Stimulated activated CD8-positive, alpha-beta memory T cell treated with anti-CD3 and anti-CD28 coated beads, Interleukin-15, amount 100 ng/mL, for 1 hour (primary cell): ENCODE measurements at places on chromosomes 12 and 14.

- DNase-seq = no peak
Observed at GRCh38 chr12:122336015-122336946, 70.0 kb upstream of the VPS33A start.

GRCh38 chr12:63989301-63989845, 144.9 kb downstream of the SRGAP1 start:
- no peak for DNase-seq

GRCh38 chr12:127459166-127459565, 807.8 kb upstream of the TMEM132C start:
- no peak for DNase-seq

GRCh38 chr12:107525063-107525718, 160.4 kb upstream of the PWP1 start:
- no peak for DNase-seq

GRCh38 chr14:45091710-45092109, 7.8 kb downstream of the PRPF39 start:
- no peak for DNase-seq

DNA sequence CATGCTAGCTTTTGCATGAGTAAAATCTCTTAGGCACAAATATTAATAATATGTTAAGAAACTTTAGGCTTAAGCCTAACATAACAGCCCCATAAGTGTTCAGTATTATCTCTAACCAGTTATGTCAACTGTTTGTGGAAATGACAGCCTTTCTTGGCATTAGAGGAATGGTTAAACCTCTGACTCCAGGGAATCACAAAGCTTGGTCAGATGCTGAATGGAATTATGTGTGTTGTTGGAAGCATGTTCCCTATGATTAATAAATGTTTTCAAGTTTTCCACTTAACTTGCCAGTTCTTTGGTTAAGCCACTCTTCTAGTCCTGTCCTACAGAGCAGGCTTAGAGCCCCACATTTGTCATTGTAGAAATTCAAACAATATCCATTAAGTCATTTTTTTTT, 17.0 kb downstream of the PSEN1 start:
- no peak for DNase-seq

DNA sequence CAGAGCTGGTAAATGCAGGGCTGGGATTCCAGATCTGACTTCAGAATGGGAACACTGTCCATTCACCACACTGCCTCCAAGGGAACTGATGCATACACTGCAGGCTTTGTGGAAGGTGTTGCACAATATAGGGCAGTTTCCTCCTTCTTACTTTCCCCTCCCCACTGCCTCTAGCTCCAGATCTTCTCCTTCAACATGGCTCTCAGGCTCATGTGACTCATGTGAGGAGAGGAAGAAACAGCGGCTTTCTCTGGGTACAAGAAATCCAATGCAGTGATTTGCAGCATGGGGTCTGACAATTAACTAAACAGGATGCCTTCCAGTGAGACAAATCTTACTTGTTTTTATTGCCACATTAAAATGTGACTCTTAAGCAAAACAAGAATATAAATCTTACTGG, 447.6 kb upstream of the CCDC196 start:
- DNase-seq = no peak

DNA sequence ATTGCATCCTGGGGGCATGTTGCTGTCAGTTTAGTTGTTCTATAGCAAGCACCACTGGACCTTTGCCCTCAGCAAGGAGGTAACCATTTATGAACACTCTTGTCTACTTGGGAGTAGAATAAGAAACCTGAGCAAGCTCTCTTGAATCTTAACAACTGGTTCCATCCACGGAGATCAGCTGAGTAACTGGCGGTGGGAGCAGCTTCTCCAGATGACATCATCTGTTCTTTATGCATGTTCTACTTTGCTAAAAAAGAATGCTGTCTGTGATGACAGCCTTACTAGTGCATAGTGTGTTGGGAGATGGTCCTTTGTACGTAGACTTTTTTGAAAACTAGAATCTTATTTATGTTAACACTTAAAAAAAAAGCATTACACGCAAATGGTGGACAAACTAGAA, 17.7 kb downstream of the SLC4A8 start:
- DNase-seq = no peak

GRCh38 chr14:23187925-23188324, 4.5 kb upstream of the SLC7A8 start:
- no peak for DNase-seq

DNA sequence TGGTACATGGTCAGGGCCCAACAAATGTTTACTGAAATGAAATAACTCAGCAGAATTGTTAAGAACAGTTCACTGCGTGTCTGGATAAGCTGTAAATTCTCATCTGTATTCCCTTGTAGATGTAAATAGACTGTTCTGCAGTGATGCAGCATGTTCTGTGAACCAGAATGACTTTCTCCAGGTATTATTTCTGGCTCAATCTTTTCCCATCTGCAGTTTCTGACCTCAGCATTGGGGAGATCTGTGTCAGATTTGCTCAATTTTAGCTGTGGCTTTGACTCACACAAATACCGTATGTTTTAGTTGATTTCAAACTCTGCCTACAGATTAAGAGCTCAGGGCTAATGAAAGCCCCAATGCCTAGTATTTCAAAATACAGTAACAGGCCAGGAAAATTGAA, 49.2 kb upstream of the DICER1 start:
- no peak for DNase-seq

GRCh38 chr14:36998686-36999085, 173.7 kb downstream of the SLC25A21 start:
- DNase-seq = no peak

DNA sequence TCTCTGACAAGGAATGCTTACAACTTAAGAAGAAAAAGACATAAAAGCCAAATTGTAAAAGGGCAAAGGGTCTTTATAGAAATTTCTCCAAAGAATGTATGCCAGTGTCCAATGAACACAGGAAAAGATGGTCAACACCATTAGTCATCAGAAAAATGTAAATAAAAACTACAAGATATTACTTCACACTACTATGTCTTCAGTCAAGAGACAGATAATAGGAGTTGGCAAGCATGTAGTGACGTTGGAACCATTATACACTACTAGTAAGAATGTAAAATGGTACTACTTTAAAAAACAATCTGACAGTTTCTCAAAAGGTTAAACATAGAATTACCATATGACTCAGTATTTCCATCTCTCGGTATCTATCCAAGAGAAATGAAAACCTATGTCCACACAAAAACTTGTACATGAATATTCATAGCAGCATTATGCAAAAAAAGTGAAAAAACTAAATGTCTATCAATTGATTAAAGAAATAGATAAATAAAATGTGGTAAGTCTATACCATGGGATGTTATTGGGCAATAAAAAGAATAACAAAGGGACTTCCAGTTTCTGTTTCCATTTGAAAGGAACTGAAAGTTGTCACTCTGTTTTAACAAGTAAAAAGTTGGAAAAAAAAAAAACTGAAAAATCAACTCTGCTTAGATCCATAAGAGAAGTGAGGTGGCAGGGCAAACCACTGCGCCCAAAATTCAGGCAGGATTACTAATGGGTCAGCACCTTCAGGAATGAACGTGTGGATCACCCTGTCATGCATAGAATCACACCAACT, 69.8 kb downstream of the ALG10B start:
- DNase-seq = no peak

DNA sequence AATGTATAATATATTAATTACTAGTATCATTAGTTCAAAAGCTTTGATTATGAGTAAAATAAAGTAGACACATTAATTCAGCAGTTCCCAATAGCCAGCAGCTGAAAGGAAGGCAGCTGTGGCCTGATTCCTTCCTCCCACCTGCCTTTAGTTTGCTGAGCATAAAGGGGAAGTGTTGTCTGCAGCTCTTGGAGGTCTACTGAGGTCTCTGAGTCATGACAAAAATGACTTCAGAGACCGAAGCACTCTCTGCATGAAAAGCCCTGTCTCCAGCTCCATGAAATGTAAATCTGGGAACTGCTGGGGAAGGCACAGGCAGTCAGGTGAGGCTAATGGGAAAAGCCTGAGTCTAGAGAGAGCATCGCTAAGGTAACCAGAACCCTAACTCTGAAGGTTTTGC, 165.4 kb downstream of the NRXN3 start:
- no peak for DNase-seq

DNA sequence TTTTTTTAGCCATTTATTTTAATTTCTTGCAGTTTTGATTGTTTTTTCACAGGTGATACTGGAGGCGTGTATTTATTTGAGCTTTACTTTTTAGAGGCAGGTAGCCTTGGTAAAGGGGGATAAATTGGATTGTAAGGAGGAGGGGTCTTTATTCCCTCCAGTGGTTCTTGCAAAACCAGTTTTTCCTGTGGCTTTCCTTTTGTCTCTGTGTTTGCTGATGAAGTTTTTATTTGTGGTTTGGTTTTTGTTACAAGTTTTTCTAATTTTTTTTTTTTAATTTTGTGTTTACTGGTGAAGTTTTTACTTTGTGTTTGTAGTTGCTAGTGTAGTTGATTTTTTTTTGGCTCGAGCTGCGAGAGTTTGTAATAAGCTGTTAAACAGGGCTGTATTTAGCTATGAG, 278.5 kb downstream of the PRKD1 start:
- DNase-seq = no peak

DNA sequence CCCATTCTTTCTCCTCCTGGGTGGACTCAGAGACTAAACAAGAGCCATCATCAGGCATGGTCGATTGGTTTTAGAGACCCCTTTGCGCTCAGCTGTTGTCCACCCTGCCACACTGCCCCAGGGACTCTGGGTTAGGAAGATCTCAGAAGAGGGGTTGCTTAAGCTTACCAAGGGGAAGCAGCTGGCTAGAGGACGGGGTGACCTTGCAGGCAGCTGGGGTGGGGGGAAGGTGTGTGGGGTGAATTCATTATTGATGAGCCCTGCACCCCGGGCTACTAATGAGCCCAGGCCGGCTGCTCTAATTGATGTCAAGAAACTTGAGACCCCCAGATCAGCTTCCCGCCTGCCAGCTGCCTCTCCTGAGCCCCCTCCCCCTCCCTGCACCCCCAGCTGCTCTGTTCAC, 8.7 kb upstream of the ZNF385A start:
- DNase-seq = no peak

GRCh38 chr12:18798535-18799361, 60.8 kb downstream of the CAPZA3 start:
- no peak for DNase-seq

DNA sequence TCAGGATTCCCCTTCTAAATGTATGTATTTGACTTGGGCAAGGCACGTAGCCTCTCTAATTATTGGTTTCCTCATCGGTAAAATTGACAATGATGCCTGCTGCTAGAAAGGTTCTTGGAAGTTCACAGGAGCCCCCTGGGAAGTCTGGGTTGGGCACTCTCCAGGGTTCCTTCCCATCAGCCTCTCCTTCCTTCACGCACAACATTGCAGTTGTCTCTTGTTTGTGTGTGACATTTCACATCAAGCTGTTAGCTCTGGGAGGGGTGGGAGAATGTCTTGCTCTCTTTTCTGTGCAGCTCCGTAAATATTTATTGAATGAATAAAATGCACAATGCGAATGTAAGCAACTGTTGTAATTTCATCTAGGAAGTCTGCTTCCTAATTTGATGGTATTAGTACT, 153.2 kb upstream of the PRICKLE1 start:
- no peak for DNase-seq

- no peak for DNase-seq
Observed at GRCh38 chr14:51539571-51540037, 112.1 kb upstream of the FRMD6 start.

DNA sequence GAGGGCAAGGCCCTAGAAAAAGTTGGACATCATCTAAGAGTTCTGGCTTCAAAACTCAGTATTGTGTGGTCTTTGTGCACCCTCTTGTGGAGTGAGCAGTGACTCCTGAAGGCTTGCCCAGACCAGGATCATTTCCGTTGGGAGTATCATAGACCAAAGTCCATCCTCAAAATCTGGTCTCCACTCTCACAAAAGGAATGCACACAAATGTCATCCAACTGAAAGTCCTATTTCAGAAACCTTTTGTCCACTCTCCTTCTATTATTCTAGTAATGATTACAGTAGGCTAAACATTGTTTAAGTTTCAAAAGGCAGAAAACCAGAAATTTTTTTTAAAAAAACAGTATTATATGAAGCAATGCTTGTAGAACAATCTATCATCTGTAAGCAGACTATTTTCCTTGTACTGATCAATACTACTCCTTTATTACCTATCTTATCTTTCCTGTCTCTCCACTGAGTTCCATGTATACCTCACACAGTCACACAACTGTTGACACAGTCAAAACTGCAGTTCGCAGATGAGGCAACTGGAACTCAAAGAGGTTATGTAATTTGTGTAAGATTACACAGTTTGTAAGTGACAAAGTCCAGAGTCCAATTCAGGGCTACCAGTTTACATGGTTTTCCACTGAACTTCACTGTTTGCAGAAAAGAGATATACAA, 41.4 kb downstream of the COX16 start:
- DNase-seq = no peak

GRCh38 chr12:132640936-132641335, 22.4 kb downstream of the P2RX2 start:
- DNase-seq = no peak

- no peak for DNase-seq
Observed at GRCh38 chr12:68119724-68120211, 39.8 kb downstream of the IFNG start.

- DNase-seq = no peak
Observed at GRCh38 chr12:51218607-51219161, 822 bp upstream of the POU6F1 start.

DNA sequence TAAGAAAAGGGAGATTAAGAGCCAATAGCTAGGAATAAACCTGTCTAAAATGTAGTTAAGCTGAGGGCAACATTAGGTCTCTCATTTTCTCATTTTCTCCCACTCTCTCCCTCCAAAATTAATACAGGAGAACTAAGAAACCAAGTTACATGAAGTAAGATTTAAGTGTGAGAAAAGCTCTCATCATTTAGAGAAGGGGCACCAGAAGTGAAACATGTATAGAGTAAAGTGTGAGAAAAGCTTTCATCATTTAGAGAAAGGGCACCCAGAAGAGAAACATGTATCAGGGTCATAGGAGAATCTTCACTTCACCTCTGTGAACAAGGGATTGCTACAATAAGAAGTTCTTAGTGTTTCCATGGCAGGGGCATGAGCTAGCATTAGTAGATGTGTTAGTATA, 132.4 kb upstream of the CNTN1 start:
- no peak for DNase-seq

DNA sequence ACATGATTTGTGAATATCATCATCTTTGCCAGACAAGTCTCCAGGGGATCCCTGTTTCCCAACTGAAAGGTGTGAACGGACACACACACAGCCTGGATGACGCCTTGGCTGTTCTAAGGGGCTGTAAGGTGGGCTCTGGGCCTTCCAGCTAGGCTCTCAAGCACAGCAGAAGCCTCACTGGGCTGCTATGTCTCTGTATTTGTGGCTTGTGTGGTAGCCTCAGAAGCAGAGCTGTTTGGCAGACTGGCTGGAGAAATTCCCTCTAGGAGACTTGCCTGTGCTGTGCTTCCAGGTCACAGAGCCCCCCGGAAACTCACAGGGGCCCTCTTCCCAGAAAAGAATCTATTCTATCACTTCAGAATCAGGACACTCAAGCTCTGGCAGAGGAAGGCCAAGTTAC, 21.4 kb downstream of the OTUB2 start:
- no peak for DNase-seq
